ENCODE measurements at places on chromosomes 1 and 21.

- DNase-seq, result no peak
These were observed 30.4 kb downstream of the RIMS3 start for GRCh38 chr1:40634901-40635655.

DNA sequence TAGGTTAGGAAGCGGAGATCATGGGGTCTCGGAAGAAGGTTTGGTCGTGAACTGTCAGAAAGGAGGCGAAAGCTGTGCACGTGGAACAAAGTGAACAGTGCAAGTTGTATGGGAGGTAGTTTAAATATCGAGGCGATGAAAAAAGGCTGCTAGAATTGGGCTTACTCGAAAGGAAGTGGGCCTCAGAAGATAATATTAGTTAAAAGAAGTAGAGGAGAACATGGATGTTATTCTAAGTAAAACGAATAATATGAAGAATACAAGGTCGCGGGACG, 571 bp downstream of the WDR3 start:
- DNase-seq, result no peak

- DNase-seq, result no peak
These were observed 381.1 kb upstream of the PKN2 start for GRCh38 chr1:88302843-88303486.

DNA sequence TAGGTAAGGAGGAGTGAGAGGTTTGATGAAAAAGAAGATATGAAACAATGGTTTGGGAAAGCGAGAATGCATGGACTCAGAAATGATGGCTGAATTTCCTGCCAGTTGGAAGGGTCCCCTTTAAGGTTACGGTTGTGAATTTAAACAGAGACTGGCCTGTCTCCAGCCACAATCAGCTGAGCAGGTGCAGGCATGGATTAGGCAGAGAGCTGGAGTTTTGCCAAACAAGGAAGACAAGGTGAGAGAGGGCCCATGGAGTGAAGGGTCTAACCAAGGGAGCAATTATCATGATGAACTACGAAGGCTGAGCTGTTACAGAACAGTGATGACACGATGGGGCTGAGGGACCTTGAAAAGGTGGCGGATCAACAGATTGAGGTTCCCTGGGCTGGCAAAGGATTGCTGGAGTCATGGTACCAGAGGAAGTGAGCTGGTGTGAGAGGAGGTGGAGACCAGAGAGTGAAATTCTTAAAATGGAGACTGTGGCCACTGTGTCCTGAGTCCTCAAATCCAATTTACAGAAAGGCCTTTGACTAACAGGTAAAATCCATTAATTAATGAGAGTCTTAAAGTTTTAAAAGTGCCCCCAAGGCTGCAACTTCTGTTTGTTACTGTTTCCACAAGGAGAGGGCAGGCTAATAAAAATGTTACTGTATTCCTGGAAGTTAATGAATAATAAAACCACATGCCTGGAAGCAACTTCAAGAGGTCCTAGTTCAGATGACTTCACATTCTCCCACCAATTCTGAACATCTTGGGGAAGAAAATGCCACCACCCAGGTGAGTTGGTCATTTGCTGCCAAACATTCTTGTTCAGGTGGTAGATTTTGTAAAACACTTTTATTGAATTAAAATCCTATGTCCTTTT, 41.5 kb downstream of the LHX9 start:
- no peak for DNase-seq

GRCh38 chr1:178580876-178581275, 68.0 kb downstream of the TEX35 start:
- DNase-seq, result no peak

DNA sequence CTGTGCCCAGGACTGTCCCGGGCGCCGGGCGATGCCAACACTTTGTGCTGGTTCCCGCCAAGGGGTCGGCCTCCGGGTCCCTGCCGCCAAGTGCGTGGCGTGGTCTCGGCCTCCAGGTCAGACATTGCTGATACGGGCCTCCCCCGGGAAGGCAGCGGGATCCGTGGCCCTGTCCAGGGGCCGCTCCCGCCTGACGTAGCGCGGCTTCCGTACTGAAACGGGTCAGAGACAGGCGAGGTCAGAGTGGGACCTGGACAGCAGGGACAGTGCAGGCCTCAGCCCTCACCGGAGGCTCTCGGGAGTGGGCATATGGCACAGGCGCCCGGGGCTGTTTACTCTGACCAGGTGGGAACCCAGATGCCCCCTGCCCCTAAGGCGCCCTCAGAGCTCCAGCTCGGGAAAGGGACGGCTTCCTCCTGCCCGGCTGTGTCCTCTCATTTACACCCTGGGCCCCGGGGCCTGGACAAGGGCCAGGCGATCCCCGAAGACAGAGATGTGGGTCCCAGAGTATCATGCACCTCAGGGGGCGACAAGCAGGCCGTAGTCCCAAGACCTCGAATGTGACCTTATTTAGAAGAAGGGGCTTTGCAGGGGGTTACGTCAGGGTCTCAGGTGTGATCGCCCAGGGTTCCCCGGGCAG, 8.8 kb upstream of the RNF223 start:
- no peak for DNase-seq

- no peak for DNase-seq
These were observed 9.0 kb downstream of the SYNC start for GRCh38 chr1:32693455-32694174.

DNA sequence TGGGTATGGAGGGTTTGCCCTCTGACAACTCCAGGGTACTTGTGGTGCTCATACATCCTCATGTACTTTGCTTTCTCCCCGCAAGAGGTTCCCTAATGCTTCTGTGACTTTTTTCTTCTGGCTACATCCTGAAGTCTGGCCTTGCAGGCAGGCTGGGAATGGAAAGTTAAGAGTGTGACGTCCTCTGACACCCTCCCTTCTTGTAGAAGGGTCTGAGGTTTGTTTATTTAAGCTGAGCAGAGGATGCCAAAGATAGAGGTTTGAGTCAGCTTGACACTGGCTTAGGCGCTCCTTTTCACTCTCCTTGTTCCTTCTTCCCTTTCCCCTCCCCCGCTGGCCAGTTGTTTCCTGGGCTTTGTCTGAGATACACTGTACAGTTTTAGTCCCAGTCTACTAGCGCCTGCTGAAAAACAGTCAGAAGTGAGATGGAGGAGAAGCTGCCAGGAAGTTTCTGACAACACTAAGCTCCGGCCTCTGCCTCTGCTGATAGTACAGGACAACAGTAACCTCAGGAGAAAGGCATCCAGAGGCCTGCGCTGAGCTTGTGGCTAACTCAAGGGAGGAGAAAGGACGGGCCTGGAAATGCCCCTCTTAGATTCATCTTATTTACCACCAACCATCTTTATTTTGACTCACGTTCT, at the start of gene MACF1:
Gene MACF1 (plus strand): TSS at position 255 of the 641 bp plus-strand sequence. CDS start 328 bp downstream, at position 583.
- DNase-seq, result peak; percentile 65

DNA sequence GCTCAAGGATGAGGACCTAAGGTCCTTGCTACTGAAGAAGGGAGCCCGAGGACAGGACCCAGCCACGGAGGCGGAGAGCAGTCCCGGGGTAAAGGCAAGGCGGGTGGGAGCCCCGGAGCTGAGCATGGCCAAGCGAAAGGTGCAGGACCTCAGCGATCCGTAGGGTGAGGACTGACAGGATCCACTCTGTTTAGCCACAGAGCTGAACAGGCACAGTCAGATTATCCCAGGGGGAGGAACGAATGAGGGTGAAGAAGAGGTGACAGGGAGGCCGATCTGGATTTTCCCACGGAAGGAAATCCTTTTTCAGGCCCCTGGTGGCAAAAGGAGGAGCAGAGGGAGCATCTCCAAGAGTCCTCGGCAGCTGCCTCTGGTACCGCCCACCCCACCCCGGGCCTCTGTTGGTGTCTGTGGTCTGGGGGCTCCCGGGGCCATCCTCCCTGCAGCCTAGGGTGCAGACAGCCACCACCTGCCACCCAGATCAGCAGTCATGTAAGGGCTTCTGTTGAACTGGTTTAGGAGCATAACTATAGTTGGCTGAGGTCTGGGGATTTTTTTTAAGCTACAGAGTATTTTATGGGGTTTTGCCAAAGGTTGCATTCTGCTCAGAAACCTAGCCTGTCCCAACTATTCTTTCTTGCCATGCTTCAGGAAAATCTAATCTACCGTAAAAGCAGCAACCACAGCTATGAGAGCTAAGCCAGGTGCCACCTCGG, 32.3 kb upstream of the LBR start:
- DNase-seq, result no peak

- DNase-seq, result no peak
These were observed 78.4 kb downstream of the OLFM3 start for GRCh38 chr1:101918277-101918676.

- no peak for DNase-seq
These were observed 17.5 kb upstream of the COL6A2 start for GRCh38 chr21:46080171-46081021.

DNA sequence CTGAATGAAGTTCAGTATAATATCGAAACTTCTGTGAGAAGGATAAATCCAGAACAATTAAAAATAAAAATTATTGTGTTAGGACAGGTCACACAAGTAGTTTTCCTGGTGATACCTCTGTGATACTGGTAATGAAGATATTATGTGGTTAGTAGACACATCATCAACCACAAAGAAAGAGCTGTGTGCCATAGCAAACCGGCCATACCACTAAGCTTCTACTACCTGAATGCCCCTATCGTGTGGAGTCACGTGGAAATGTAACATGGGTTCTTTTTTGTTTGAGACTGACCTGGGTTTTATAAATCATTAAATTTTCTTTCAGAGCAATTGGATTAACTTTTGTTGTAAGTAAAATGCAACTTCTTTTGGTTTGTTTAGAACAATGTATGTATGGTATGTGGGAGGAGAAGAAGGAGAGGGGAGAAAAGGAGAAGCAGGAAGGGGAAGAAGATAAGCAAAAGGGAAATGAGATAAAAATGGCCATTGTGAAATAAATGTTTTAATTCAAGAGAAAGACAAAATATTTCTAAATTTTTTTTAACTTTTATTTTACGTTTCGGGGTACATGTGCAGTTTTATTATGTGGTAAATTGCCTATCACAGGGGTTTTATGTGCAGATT, 58.2 kb upstream of the LRRC8B start:
- no peak for DNase-seq

DNA sequence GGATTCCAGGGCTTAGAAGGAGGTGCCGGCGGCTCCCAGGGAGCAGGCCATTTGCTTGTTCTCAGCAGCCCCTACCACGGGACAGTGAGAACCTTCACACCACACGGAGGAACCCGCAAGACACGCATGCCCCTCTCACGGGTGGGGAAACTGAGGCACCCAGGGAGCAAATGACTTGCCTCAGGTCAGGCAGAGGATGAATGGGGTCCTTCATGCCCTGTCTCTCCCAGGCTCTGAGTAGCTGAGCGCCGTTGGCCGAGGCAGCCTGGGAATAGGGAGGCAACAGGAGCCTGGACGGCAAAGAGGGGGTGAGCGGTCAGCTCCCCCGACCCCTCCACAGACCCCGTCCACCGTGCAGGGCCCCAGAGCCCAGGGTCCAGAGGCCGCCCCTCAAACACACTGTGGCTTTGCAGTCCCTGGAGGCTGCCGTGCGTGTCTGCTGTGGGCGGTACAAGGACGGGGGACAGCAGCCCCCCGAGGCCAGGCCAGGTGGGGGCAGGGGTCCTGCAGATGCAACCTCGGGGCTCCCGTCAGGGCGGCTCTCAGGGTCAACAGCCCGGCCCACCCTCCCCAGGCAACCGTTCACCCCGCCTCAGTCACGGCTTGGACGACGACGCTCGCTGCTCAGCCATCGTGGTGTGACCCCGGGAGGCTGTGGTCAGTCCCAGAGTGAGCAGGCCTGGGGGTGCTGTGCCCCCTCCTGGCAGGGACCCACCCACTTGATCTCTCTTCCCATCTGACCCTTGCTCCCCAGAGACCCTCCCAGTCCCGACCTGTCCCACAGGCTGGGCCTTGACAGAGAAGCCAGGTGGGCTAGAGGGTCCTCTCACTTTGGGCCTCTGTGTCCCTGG, 15.8 kb upstream of the COL6A2 start:
- no peak for DNase-seq

- DNase-seq, result no peak
These were observed 222.6 kb downstream of the DNAH14 start for GRCh38 chr1:225152061-225152460.

DNA sequence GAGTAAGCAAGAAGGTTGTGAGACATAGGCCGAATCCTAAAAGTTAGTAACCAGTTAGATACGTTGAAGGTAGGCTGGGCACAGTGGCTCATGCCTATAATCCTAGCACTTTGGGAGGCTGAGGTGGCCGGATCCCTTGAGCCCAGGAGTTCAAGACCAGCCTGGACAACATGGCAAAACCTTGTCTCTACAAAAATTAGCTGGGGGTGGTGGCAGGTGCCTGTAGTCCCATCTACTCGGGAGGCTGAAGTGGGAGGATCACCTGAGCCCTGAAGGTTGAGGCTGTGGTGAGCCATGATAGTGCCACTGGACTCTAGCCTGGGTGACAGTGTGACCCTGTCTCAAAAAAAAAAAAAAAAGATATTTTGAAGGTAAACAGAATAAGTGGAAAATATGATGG, 1.5 kb upstream of the PARP1 start:
- DNase-seq, result no peak

DNA sequence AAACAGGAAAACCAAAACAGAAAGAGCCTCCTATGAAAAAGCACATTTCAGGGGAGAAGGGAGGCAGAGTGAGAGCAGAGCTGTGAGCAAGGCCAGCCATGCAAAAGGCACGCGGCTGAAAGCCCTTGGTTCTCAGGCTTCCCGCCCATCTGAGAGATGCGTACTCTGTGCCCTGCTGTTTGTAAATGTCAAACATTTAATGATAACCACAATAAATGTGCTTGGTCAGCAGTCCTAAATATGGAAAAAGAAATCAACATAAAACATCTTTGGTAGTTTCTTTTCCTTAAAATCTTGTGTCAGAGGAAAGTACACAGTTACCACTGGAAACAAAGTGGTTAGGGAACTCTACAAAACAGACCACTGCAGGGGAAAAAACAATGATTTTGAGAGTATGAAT, 283.1 kb downstream of the DSCAM start:
- DNase-seq, result no peak

DNA sequence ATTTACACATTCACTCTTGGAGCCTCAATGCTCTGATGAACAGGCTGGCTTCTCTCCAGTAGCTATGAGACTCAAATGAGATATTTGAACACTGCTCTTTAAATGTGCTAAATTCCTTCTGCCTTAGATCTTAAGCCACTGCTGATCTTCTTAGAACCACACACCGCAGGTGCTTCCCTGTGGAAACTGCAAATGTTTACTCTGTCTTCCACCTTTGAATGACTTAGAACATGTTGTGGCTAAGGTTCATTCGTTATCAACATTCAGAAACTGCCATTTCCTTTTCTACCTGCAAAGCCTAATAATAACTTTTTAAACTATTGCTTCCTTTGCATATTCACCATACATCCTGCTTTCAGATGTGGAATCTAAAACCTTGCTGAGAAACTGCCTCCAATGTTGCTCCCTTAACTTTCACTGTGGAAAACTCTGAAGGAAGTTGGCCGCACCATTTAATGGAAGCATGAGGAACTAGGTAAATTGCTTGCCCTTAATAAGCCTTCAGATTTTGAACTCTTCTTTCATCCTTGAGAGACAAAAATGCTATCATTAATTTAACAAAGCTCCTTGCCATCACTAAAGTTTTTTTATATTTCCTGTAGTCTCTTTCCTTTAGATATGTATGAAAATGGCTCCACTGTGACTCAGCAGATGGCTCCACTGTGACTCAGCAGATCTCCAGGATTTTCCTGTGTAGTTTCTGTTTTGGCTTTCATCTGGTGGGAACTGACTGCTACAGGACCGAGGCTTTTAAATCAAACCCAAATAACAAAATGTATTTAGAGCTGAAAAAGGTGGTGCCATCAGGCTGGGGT, 143.8 kb downstream of the TNFSF18 start:
- peak; percentile 45 for DNase-seq

GRCh38 chr1:119981496-119981895, 85.2 kb upstream of the ADAM30 start:
- DNase-seq, result no peak

- DNase-seq, result no peak
These were observed 37.6 kb upstream of the GORAB start for GRCh38 chr1:170494369-170494768.

Measured in CD4-positive, alpha-beta T cell treated with Interleukin-17A for 1 hour (primary cell).